ENCODE measurements at places on chromosomes 11 and 22.

- DNase-seq, result no peak
These were observed 38.7 kb downstream of the MYO18B start for GRCh38 chr22:25780673-25781072.

- no peak for DNase-seq
These were observed 56.8 kb upstream of the CLMP start for GRCh38 chr11:123251657-123252344.

GRCh38 chr22:36636916-36637315 is 66.6 kb downstream of the CACNG2 start:
- no peak for DNase-seq

DNA sequence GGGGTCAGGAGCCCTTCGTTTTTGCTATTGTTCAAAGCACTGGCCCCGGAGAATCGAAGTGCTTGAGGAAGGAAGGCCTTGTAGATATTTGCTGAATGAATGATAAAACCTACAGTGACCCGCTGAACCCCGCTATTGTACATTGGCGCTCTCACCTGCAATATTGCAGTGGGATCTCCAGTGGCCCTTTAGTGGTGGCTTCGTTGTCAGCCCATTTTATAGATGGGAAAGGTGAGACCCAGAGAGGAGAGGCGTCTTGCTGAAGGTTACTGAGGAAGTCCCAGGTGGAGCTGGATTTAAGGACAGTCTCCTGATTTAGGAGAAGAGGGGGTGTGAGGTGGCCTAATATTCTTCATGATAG is 1.2 kb downstream of the CDC42EP2 start:
- DNase-seq, result no peak

- no peak for DNase-seq
These were observed 600.1 kb upstream of the CHORDC1 start for GRCh38 chr11:90822996-90823395.
